ENCODE measurements at places on chromosomes 2 and 18.
A peak's percentile ranks its signal among the peaks of the same experiment; 100 is the strongest.

- DNase-seq = peak; percentile 60
These were observed 240.5 kb downstream of the BCL2 start for GRCh38 chr18:63079114-63079513.

DNA sequence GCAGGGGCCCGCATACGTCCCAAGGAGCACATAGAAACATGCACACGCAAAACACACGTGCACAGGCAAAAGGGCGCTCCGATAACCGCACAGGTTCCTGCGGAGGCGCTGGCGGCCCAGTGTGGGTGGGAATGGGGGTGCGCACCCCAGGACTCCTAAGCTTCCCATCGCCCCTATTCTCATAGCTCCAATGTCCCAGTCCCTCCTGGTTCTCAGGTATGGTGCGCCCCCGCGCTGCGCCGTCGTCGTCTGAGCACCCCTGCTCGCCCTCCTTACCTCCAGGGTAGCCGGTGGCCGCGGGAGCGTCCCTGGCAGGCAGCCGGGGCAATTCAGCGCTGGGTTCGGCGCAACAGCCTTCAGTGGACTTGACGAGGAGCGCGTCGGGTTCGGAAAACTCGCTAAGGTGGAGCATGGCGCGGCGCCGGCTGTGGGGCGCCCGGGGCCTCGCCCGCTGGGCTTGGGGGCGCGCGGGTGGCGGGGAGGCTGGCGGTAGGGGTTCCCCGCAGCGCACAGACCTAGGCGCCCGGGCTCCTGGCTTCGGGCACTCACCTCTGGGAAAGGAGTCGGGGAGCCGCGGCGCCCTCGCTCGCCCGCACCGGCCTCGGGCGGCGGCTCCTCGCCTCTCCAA is 328 bp downstream of the EGR4 start:
- DNase-seq = no peak

- DNase-seq = no peak
These were observed 472.5 kb upstream of the ZNF804A start for GRCh38 chr2:184125867-184126266.

- peak; percentile 47 for DNase-seq
These were observed 7.3 kb upstream of the CHN1 start for GRCh38 chr2:175012516-175012915.

DNA sequence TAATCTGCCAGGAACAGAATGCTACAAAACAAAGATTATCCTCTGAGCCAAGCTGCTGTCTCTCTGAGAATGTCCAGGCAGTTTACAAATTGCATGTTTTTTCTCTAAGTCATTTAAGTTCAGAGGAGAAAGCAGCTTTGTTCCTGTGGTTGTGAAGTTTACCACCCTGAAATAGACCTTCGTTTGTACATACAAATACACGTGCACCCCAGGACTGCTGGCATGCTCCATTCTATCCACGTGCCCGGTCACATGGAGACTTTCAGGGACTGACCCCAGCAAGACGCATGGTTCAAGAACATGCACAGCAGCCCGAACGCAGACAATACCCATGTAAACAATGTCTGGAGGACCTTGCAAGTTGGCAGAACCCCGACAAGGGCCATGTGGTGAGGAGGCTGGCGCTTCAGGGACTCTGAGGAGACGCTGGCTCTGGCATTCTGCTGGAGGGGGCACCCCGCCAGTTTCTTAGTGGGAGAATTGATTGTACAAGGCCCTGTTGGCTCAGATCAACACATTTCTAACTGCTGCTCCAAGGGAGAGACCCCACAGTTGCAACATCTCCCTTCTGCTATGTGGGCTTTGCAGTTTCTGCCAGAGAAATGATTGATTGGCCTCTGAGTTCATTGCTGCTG is 33.3 kb downstream of the FAM178B start:
- DNase-seq = no peak

- no peak for DNase-seq
These were observed 66.2 kb downstream of the HNMT start for GRCh38 chr2:138030459-138030858.

GRCh38 chr2:102055346-102055990 is 63.7 kb downstream of the IL1R2 start:
- no peak for DNase-seq

DNA sequence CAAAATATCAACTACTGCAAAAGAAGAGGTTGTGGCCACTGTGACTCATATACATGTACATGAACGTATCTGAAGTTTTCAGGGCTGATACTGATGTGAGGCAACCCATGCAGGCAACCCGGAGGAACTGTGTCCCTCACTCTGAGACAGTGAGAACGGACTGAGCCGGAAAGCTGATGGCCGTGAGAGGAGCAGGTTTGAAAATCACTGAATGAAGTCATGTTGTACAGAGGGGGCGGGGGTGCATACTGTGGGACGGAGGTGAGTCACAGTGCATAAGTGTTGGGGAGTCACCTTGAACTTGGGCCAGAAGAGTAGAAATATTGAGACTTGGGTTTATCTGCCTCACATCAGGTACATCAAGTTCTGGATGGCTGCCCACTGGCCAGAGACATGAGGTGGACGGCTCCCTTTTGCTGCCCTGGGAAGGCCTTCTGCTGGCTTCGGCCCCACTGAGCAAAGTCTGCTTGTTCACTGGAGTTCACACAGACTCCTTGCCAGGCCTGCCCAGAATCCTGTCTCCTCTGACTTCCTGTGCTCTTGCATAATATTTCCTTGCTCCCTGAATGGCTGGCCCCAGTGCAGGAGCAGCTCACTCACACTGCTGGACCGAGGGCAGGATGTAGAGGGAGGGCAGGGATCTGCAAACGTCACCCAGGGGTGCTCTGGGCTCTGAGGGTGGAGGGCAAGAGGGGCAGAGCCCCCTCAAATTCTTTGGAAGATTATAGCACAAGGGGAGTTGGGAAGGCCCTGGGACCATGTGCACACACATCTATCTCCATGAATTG is 18.1 kb downstream of the EPAS1 start:
- peak; percentile 29 for DNase-seq

GRCh38 chr18:63377275-63377980 is 10.4 kb upstream of the KDSR start:
- no peak for DNase-seq

GRCh38 chr2:126655051-126655450 is 907 bp upstream of the GYPC start:
- DNase-seq = peak; percentile 45

DNA sequence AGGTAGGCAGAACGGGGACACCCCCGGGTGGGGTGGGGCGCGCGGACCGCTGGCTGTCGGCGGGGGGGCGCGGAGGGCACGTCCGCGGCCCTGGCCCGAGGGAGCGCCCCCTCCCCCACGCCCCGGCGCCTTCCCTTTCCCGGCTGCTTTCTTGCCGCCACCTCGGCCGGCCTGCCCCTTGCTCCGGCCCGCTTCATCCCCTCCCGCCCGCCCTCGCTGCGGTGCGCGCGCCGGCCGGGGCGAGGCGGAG is 443 bp downstream of the VAPA start:
- peak; percentile 68 for DNase-seq

DNA sequence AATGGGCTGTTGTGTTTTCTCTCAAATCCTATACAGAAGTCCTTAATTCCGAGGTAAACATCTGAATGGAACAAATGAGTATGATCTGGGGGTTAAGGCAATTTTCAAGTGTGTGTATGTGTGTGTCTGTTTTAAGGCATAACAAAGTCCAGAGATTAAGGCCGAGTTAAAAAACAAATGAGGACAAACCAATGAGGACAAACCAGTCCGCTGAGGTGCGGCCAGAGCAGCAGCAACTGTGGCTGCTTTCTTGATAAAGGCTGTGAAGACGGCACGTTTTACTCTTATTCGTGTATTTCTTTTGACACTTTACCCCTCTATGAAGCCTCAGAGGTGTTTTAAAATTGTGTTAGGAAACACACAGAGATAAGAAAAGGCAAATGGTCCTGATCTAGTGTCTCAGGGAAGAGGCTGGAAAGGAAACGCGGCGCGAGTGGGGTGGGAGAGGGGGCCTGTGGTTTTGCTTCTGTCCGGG is 495 bp upstream of the GULP1 start:
- DNase-seq = no peak

- DNase-seq = no peak
These were observed 123.1 kb downstream of the KYNU start for GRCh38 chr2:143000599-143000998.

GRCh38 chr2:42110641-42111322 is 58.4 kb upstream of the EML4 start:
- DNase-seq = no peak

- DNase-seq = no peak
These were observed 149.7 kb downstream of the GLI2 start for GRCh38 chr2:120885321-120885720.

GRCh38 chr2:16281451-16282335 is 341.3 kb downstream of the MYCN start:
- peak; percentile 51 for DNase-seq

DNA sequence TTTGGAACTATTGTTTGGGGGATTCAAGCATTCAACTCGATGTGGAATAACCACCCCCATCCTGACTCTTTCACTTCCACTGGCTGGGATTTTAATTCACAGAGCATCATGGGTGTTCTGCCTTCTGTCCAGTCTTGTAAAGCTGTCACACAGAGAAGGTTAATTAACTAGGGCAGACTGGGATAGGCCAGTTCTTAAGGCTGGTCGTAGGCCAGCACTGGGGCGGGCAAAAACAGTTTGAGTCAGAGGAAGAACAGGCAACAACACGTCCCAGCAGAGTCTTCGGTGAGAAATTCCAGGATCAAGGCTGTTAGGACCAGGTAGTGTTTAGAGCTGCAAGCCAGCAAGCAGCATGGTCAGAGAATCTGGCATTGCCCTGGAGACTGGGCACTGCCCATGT is 4.0 kb upstream of the RNF152 start:
- no peak for DNase-seq

GRCh38 chr18:23875966-23876895 is 138.3 kb upstream of the TTC39C start:
- DNase-seq = no peak
